ENCODE measurements at places on chromosomes 6 and 20. TPM values are rescaled to one million over a fixed set of nuclear protein-coding genes. Genes with fewer than 3 reads are reported as not detected.

HLA-DRA gene
- 333 TPM for total RNA-seq

CTAGE9 gene
- not detected for total RNA-seq

PGC gene
- not detected for total RNA-seq

VSTM2L gene
- 2.6 TPM for total RNA-seq

C6orf15 gene
- total RNA-seq = not detected

F13A1 gene
- total RNA-seq = 96.5 TPM

NMBR gene
- total RNA-seq = not detected

LCA5 gene
- total RNA-seq = 0.43 TPM

DNA sequence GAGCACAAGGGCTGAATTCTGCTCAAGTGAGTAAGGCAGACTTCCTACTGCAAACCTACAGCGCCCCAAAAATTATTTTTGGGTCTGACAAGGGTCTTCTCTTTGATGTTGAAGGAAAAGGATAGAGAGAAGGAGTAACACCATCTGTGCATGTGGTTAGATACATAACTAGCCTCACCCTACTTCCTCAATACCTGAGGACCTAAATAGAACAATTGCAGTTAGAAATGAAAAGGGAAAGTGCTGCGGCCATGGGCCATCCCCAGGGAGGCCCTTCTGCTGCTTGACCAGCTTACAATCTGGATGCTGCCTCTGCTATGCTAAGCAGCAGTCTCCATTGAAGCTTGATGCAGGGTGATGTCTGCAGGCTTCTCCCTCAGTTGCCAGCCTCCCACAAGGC, 63.2 kb upstream of the ARMH2 start:
- no peak for DNase-seq

DNA sequence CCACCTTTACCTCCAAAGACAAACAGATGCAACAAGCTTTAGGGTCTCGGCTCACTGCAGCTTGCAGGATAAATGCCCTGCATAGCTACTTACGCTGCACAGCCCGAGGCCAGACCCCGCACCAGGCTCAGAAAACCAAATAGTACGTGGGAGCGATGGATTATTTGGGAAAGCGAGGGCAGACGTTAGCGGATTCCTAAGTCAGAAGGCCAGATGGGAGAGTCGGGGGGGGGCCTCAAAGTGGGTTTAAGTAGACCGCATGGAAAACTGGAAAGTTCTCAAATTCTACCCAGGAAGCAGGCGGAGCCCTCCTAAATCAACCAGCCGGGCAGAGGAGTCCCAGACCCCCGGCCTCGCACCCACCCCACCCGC, 382 bp downstream of the SFT2D1 start:
- no peak for DNase-seq

GRCh38 chr6:43310624-43311023, 2.0 kb upstream of the CRIP3 start:
- no peak for DNase-seq

DNA sequence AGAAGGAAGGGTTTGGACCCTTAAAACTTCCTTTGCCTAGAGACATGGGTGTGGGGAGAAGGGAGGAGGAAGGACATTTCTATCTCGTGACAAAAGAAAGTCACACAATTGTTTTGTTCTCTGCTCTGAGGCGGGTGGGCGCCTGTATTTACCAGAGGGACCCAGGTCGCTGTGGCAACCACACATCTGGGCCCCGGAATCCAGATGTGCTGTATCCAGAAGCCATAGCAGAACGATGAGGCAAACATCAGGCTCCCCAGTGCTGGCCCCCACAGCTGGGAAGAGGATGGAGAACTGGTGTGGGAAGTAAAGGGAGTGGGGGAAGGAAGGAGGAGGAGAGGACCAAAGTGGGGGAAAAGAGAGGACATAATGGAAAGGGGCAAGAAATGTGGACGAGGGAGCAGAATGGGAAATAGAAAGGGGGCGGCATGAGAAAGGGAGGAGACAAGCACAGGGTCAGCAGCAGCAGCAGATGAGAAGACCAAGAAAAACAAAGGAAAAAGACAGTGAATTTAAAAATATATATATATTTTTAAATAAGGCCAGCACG, 3.4 kb upstream of the TNXB start:
- no peak for DNase-seq

GRCh38 chr6:37528541-37528940, 28.8 kb upstream of the CCDC167 start:
- no peak for DNase-seq

DNA sequence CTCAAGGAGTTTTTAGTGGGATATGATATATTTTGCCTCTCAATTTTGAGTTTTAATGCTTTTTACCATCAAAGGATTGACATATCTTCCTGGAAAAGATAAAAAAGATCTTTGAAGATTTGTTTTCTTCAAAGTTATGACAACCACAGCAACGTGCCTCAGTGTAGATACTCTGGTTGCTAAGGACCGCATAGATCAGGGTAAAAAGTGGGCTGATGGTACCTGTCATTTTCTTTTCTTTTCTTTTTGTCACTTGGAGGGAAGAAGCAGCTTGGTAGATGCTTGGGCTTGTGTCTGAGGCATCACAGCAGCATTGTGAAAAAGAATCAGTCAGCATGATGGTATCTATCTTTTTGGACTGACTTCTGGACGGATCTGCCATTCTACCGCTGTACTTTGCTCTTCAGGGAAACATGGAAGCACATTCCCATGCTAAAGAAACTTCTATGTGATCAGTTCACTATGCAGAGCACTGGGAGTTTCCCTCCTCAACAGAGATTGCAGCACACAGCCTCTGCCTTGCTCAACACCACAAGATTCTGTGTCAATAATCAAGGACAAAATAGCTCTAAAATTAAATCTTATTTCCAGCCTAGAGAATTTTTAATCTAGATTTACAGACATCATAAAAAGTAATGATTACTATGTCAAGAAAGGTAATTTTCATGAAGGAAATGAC, 54.8 kb upstream of the SGK1 start:
- DNase-seq = peak; percentile 52

DNA sequence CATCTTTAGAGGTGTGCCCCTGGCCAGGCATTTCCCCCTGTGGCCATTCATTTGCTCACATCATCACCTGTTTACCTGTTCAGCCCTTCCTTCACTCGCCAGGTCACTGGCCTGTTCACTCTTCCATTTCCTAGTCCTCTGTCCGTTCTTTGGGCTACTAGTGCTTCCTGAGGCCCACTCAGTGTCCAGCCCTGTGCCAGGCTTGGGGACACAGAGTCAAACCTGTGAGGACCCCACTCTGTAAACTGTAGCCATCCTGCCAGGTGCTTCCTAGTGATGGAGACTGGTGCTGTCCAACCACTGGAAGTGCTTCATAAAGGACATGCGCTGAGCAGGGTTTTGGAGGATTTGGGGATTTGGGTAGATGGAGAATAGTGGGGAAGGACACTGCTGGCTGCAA, 3.5 kb downstream of the DLGAP4 start:
- DNase-seq = no peak

- no peak for DNase-seq
Observed at GRCh38 chr6:1062786-1063545, 248.9 kb upstream of the FOXQ1 start.

DNA sequence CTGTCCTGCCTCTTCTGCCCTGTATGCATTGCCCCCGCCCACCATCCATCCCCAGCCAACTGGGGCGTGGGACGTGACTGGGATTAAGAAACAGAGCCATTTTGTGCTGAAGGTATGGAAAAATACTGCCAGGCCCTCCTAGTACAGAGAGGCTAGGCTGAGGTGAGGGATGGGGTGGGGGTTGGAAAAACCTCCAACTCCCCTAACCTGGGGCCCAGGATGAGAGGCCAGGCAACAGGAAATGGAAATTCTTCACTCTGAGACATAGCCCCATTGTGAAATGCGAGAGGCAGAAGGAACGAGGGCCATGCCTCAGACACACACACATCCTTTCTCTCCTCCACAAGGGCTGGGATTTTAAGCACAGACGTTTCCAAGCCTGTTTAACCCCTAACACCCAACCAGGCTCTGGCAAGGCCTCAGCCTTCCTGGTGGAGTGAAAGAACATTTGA, 19.9 kb downstream of the KCNK5 start:
- no peak for DNase-seq

DNA sequence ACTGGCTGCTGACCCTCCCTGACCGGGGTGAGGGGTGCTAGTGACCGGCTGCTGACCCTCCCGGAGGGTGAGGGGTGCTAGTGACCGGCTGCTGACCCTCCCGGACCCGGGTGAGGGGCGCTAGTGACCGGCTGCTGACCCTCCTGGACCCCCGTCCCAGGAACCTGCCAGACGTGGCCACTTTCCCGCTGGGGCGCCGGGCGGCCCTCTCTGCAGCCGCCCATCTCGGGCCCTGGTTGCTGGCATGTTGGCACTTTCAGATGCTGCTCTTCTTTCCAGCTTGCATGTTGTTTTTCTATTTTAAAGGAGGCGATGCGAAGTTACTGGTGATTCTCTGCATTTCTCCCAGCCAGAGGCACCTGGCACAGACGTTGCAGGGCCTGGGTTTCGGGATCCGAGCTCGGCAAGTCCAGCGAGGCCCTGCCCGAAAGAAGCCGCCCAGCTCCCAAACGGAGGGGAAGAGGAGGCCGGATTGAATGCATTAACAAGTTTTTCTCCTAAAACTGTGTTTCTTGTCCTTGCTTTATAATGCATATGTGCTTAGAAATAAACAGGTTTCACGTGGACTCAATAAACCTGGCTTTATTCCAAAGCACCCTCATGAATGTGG, 34.4 kb downstream of the FRMD1 start:
- DNase-seq = no peak

- DNase-seq = no peak
Observed at GRCh38 chr6:33547499-33547898, 32.6 kb downstream of the BAK1 start.

DNA sequence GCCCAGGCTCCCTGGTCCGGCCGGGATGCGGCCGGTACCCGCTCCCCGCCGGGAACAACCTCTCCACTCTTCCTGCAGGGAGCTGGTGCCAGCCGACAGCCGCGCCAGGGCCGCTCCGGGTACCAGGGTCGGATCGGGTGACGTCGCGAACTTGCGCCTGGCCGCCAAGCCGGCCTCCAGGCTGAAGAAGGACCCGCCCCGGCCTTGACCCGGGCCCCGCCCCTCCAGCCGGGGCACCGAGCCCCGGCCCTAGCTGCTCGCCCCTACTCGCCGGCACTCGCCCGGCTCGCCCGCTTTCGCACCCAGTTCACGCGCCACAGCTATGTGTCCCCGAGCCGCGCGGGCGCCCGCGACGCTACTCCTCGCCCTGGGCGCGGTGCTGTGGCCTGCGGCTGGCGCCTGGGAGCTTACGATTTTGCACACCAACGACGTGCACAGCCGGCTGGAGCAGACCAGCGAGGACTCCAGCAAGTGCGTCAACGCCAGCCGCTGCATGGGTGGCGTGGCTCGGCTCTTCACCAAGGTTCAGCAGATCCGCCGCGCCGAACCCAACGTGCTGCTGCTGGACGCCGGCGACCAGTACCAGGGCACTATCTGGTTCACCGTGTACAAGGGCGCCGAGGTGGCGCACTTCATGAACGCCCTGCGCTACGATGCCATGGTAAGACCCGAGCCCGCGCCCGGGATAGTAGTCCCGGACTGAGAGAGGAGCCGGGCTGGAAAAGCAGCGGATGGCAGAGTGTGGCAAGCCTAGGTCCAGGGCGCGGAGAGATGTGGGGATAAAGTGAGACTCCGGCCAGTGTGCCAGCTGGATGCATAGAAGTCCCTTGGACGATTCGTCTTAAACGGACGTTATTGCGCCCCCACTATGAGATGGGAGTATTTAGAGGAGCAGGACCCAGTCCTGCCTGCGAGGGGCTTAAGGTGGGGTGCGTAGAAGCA, at the start of gene NT5E:
NT5E (plus strand) TSS at position 266 of the 942 bp plus-strand sequence; CDS start at position 323, 57 bp downstream.
- peak; percentile 85 for DNase-seq

DNA sequence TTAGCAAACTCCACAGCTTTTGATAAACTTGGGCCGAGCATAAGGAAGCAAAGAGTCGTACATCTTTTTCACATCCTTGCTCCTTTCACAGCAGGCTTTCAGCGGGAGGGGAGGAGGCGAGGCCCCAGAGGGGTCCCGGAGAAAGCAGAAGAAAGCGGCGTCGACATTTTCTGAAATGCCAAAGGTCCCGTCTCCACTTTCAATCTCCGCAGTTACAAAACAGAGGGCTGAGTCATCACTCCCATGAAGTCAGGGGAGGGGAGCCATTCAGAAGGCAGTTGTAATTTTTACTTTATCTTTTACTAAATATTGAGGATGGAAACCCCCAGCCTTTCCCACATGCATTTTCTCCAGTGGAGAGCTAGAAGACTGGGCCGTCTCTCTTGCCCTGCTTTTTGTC, 174.2 kb upstream of the THBS2 start:
- DNase-seq = no peak

DNA sequence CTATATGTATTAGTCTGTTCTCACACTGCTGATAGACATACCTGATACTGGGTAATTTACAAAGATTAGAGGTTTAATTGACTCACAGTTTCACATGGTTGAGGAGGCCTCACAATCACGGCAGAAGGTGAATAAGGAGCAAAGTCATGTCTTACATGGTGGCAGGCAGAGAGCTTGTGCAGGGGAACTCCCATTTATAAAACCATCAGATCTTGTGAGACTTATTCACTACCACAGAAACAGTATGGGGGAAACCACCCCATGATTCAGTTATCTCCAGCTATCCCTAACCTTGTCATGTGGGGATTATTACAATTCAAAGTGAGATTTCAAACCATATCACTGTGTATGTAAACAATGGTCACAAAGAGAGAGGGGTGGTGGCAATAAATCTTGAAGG, 6.6 kb downstream of the CST8 start:
- DNase-seq = no peak

DNA sequence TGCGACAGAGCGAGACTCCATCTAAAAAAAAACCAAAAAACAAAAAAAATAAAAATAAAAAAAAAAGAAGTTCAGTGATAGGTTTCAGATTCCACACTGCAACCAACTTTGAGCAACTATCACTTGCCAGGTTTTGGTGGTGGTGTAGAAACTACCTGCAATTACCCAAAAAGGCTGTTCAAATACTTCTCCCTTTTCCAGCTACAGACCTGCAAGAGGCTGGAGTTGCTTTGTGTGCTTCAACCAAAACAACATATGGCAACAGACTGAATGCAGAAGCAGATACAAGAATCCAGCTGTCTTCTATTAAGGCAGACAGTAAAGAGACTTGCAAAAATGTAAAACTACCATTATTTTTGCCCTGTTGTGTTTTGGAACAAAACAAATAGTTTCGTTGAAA, 9.3 kb upstream of the BCAS1 start:
- no peak for DNase-seq

GRCh38 chr6:113733381-113733780, 123.8 kb upstream of the MARCKS start:
- DNase-seq = no peak

GRCh38 chr6:42339991-42340401, 111.7 kb downstream of the TRERF1 start:
- no peak for DNase-seq
